Calu3 (cell line): ENCODE measurements at places on chromosomes 2 and 18.

DNA sequence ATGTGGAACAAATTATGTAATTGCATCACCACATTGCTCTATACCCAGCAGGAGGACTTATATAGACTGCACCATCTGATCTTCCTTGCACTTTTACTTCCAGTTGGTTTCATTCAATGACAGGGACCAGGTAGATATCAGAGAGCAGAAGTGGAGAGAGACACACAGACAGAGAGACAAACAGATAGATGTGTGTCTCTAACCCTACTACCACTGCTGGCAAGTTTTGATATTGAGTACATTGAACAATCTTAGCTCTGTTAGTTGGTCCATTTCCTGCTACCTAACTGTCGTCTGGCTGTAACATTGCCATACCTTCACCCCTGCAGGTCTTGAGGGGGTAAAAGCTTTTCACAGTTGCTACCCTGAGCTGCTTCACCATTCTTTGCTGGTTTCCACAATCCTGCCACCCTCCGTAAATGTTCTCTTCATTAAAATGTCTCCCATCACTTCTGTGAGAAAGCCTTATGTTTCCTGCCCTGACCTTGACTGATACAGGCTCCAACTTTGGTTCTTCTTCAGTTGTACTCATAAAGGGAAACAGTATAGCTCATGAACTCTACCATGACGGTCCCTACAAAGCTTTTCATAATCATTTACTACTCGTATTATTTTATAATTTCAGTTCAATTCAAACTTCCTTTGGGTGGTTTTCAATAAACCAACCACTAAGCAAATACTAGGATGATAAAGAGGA is 62.3 kb upstream of the ITGA4 start:
- no peak for DNase-seq

DNA sequence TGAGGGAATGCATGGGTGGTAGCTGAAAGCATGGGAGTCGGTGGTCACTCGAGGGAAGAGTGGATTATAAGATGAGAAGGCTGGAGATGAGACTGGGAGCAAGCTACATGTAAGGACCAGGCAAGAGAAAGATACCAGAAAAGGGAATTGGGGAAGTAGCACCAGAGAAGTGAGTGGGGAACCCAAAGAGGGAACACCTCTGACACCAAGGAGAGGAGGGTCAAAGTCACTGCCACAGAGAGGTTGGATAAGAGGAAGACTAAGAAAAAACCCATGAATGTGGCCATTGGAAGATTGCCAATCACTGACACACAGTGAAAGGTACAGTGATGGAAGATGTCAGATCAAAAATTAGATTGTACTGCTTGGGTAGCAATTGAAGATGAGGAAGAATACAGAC is 473.9 kb downstream of the BCL11A start:
- no peak for DNase-seq

DNA sequence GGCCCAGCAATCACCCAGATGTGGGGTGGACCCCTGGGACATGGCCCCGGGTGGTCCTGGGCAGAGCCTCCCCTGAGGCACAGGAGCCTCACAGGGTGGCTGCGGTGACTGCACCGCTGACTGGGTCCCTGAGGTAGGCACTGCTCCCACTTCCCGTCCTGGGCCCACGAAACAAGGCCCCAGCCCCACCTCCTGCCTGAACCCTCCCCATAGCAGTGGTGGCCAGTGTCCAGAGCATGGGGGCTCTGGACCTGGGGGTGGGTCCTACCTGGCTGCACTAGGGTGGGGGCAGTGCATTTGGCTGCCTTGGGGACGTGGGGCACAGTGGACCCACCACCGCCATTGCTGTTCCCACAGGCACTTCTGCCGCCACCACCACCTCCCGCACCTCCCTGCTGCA is 39.4 kb downstream of the TDRD15 start:
- no peak for DNase-seq

- no peak for DNase-seq
Measured at GRCh38 chr2:120690521-120690920, 45.1 kb upstream of the GLI2 start.

- no peak for DNase-seq
Measured at GRCh38 chr18:7169601-7170000, 52.0 kb upstream of the LAMA1 start.

GRCh38 chr2:139798391-139798790 is 1018.2 kb upstream of the NXPH2 start:
- no peak for DNase-seq

DNA sequence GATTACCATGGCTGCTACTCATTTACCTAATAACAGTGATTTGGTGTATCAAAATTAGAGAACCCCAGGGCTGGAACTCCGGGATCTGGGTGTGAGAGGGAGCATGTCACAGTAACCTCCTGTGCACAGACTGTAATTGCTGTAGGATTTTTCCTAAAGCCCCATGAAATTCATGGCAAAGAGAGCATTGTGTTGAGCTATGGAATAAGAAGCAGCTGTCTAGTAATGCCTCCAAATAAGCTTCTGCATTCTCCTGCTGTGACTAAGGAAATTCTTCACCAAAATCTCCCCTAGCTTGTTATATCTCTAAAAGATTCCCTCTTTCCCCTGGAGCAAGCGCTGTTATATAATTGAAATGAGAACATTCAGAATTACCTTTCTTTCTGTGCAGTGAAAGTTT is 158.1 kb upstream of the SPATS2L start:
- DNase-seq: no peak

DNA sequence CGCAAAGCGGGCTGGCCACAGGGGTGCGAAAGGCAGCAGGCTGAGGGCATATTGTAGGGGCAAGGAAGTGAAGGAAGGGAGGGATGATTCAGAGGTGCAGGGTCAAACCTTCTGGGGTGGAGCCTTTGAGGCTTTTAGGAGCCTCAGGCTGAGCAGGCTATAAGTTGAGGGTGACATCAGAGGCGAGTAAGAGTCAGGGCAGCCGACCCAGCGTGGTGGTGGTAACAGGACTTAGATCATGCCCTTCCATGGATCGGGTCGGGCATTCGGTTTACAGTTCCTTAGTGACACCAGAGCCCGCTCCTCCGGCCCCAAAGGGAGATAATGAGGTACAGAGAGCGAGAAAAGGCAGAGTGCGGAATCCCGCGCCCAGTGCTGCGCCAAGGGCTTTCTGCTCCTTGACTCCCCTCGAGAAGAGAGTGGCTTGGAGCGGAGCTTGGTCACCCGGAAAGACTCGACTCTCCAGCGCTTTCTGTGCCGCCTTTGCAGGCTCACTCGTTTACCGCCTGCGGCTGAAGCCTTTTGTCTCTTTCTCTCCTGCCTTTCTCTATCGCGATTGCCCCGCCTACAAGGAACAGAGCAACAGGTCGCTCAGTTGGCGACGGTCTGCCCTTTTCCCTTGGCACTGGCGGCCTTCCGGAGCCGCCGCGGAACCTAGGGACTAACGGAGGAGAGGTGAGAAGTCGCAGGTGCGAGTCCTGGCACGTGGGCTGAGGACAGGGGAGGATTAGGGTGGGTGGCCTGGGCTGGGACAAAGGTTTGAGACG is 720 bp downstream of the LBX2 start:
- no peak for DNase-seq

- DNase-seq: no peak
Measured at GRCh38 chr18:23850215-23850614, 161.0 kb downstream of the LAMA3 start.

DNA sequence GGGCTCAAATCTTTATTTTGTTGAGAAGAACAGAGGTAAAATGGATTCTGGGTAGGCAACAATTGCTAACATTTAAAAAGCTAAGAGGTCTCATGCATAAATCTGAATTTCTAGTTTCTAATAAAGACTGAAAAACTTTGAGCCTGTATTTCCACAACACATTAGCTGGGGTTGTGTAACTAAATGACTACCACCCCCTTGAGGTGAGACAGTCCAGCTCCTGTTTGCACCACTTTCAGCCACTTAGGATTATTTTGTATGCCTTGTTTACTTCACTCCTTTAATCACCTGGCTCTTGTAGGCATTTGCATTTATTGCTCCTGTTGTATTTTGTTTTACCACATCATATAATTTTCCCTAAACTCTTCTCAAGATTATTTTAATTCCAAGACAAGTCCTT is 376.6 kb downstream of the PTH2R start:
- peak; percentile 11 for DNase-seq

- no peak for DNase-seq
Measured at GRCh38 chr2:222071911-222072310, 226.9 kb downstream of the PAX3 start.

GRCh38 chr18:57219964-57220363 is 73.1 kb downstream of the BOD1L2 start:
- no peak for DNase-seq

DNA sequence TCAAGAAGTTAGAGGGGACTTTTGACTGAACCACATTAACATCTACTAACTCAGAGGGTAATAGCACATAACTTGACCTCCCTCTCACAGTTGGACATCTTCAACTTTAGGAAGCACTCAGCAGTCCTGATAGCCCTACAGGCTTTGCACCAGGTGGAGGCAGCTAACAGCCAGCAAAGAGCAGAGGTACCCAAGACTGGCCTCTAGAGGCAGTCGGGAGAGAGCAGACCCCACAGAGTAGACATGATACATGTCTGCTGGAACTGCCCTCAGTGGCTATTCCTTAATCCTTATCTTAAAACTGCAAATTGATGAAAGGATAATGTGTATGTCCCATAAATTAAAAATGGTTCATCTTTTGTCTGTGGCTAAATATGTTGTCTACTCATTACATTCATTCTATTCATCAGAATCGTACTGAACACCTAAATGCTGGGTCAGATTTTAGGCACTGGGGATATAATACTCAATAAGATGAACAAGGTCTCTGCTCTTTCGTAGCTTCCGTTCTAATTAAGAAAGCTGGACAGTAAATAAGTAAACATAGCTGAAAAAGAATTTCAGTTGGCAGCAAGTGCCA is 49.8 kb downstream of the CAB39 start:
- DNase-seq: peak; percentile 62
